ENCODE measurements at places on chromosomes 16 and 17.

- no peak for DNase-seq
- H3K4me1 ChIP-seq = peaks cover 4% of the 10 kb centered on the region
- H3K27ac ChIP-seq = no peak overlapping the region
- H3K4me3 ChIP-seq = no peak overlapping the region
Measured at GRCh38 chr17:1577583-1578013, 15.0 kb upstream of the PITPNA start.

DNA sequence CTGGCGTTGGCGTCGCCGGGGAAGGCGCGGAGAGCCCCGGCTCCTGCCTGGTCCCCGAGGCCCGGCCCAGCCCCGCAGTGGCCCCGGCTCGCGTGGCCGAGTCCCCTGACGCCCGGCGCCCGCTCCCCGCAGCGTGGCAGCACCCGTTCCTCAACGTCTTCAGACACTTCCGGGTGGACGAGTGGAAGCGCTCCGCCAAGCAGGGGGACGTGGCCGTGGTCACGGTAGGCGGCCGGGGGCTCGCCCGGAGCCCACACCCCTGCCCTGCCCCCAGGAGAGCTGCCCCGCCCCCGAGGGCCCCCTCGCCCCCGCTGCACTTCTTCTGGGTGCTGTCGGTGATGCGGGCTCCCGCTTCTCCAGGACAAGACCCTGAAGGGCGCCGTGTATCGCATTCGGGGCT is 466 bp downstream of the WDR90 start:
- no peak for DNase-seq
- no peaks in the 10 kb centered on the region for H3K36me3 ChIP-seq
- peaks cover 2% of the 10 kb centered on the region for H3K4me1 ChIP-seq
- H3K27me3 ChIP-seq = no peaks in the 10 kb centered on the region
- no peak overlapping the region for H3K27ac ChIP-seq
- peak overlapping the region; percentile 61 for H3K4me3 ChIP-seq

DNA sequence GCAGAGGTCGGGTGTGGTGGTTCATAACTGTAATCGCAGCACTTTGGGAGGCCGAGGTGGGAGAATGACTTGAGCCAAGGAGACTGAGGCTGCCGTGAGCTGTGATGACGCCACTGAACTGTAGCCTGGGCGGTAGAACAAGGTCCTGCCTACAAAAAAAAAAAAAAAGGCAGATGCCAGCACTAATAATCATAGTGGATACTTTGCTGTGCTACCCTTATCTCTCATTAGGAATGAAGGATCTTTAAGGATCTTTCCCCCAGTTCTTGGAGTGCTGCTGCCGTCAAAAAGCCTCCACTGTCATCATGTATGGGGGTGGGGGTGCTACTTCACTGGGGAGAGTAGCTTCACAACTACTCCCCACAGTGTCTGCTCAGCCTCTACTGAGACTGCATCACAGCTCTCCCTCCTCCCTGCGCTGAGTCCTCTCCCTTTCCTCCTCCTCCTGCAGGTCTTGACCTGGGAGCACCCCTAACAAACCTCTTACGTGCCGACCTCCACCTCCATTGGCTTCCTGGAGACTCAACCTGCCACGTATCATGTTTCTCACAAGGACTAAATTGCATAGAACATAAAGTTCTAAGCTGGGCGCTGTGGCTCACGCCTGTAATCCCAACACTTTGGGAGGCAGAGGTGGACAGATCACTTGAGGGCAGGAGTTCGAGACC is 24.4 kb upstream of the ST6GALNAC1 start:
- no peak overlapping the region for H3K27ac ChIP-seq
- H3K4me1 ChIP-seq = peaks cover 2% of the 10 kb centered on the region
- no peak overlapping the region for H3K4me3 ChIP-seq
- H3K27me3 ChIP-seq = no peaks in the 10 kb centered on the region
- H3K36me3 ChIP-seq = no peaks in the 10 kb centered on the region
- no peak for DNase-seq

DNA sequence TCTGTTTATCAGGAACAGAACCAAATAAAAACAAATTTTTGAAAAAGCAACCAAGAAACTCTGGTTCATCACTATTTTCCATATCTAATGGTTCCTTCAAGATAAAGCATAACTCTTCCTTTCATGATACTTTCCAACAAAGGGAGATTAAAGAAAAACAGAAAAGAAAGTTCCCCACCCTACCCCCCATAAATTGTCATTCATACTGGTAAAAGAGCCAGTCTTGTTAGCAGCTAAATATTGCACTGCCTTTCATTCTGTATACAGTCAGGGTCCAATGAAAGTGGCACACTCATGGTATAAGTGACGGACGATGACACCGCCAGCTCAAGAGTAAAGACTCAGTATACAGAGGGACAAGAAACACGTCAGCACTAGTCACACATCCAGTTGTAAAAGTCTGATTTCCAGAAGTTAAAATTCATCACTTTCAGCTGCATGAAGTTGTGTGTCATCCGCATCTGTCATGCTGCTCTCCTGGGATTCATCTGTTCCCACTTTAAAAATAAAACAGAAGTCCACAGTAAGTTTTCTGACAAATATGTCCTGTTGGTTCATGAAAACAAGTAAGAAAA is 68.5 kb downstream of the CDC27 start:
- H3K27ac ChIP-seq = no peak overlapping the region
- 0 out of 2 replicates have a peak, but pooled peaks cover 2% of the 10 kb centered on the region for H3K4me1 ChIP-seq
- no peak for DNase-seq
- no peaks in the 10 kb centered on the region for H3K27me3 ChIP-seq
- no peak overlapping the region for H3K4me3 ChIP-seq

DNA sequence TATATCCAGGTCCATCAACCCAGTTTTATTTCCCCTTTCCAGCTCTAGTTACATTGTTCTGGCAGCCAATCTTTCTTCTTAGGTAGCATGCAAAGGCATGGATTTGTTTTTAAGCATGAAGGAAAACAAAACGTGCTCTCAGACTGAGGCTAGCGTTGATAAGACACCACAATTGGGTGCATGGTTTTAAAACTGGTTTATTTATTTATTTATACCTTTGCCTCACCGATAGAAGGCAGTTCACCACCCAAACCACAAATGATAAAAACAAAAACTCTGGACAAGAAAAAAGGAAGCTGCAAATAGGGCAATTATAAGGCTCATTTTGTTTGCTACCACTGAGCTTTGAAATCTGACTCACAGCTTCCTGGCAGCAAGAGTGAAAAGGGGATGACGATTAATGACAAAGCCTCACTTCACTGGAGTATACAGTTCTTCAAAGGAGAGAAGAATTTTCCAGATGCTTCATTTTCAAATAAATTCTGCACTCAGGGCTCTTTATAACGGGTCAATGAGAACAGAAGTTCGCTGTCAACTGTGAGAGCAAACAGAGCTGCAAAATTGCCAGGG is 278.4 kb upstream of the IRX5 start:
- DNase-seq = no peak
- no peak overlapping the region for H3K4me3 ChIP-seq
- H3K27me3 ChIP-seq = peaks cover 26% of the 10 kb centered on the region
- no peak overlapping the region for H3K27ac ChIP-seq
- peaks cover 9% of the 10 kb centered on the region for H3K4me1 ChIP-seq
- no peaks in the 10 kb centered on the region for H3K36me3 ChIP-seq

DNA sequence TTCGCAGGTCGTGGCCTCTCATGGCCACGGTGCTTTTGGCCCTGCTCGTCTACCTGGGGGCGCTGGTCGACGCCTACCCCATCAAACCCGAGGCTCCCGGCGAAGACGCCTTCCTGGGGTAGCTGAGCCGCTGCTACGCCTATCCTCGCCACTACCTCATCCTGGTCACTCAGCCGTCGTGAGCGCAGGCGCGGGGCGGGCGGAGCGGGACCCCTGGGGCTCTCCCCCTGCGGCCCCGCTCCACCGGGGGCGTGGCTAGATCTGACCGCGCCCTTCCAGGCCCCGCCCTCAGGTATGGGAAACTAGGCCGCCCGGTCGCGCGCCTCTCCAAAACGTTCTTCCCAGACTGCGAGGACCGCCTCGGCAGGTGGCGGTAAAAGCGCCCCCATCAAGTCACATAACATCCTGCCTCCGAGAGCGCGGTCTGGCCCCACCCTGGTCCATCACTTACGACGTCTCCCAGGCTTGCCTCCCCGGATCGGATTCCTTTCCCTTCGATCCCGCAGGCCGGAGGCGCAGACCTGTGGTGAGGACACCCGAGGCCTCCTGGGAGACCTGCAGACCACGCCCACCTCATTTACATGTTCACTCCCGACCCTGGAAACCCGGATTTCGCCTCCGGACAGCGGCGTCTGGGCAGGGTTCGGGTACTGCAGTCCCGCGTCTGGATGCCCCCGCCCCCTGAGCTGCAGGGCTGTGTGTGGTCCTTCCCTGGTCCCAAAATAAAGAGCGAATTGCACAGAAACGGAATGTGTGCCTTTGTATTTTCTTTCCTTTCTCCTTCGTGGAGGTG is 91.5 kb upstream of the TMEM97 start:
- peak overlapping the region; percentile 60 for H3K4me3 ChIP-seq
- peaks cover 6% of the 10 kb centered on the region for H3K4me1 ChIP-seq

DNA sequence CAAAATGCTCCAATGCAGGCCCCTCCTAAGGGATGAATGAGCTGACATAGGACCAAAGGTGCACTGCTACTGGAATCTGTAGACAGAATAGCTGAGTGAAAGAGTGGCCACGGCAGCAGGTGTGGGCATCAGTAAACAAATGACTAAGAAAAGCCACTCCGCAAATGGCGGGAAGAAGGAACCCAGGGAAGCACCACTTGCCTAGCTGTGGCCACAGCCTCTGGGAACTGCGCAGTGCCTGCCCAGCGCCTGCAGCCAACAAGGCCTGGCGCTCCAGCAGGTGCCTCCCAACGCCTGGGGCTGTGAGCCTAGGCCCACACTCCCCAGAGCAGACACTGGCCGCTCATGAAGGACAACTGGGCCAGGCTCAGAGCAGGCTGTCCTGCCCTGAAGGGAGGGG is 11.8 kb downstream of the PEMT start:
- no peak overlapping the region for H3K4me3 ChIP-seq
- H3K27ac ChIP-seq = no peak overlapping the region
- 0 out of 2 replicates have a peak, but pooled peaks cover 2% of the 10 kb centered on the region for H3K36me3 ChIP-seq
- no peaks in the 10 kb centered on the region for H3K4me1 ChIP-seq
- H3K27me3 ChIP-seq = no peaks in the 10 kb centered on the region

GRCh38 chr17:3924512-3925350 is 8.5 kb upstream of the P2RX1 start:
- H3K27ac ChIP-seq = no peak overlapping the region
- no peaks in the 10 kb centered on the region for H3K4me1 ChIP-seq
- DNase-seq = no peak
- H3K27me3 ChIP-seq = no peaks in the 10 kb centered on the region
- H3K36me3 ChIP-seq = no peaks in the 10 kb centered on the region

- no peak overlapping the region for H3K27ac ChIP-seq
- H3K4me1 ChIP-seq = 0 out of 2 replicates have a peak, but pooled peaks cover 2% of the 10 kb centered on the region
- 0 out of 2 replicates have a peak, but pooled peaks cover 7% of the 10 kb centered on the region for H3K36me3 ChIP-seq
Measured at GRCh38 chr17:36602030-36602748, 806 bp downstream of the MRM1 start.

- H3K4me3 ChIP-seq = no peak overlapping the region
- no peaks in the 10 kb centered on the region for H3K36me3 ChIP-seq
- DNase-seq = no peak
- H3K27me3 ChIP-seq = no peaks in the 10 kb centered on the region
Measured at GRCh38 chr16:9075299-9076071, 16.0 kb upstream of the HAPSTR1 start.

- H3K27me3 ChIP-seq = no peaks in the 10 kb centered on the region
- no peak overlapping the region for H3K4me3 ChIP-seq
- H3K4me1 ChIP-seq = no peaks in the 10 kb centered on the region
- peaks cover 16% of the 10 kb centered on the region for H3K36me3 ChIP-seq
- no peak overlapping the region for H3K27ac ChIP-seq
- no peak for DNase-seq
Measured at GRCh38 chr16:66740533-66740932, 10.9 kb downstream of the DYNC1LI2 start.

DNA sequence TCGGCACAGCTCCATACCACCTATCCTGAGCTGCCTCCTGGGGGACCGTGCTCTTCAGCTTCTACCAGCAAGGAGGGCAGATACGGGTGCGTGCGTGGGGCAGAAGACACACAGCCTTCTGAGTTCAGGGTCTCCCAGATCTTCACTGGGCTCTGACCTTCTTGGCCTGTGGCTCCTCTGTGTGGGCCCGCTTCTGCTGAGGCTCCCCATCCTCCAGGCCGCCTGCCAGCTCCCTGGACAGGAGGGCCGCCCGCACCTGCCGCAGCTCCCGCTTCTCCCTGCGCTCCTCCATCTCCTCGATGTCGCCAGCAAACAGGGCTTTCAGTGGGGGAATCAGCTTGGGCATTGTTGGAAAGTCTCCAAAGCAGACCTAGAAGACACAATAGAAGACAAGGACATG is 25.2 kb downstream of the ELAC2 start:
- no peak for DNase-seq
- H3K27ac ChIP-seq = no peak overlapping the region
- no peaks in the 10 kb centered on the region for H3K27me3 ChIP-seq
- peaks cover 54% of the 10 kb centered on the region for H3K36me3 ChIP-seq

DNA sequence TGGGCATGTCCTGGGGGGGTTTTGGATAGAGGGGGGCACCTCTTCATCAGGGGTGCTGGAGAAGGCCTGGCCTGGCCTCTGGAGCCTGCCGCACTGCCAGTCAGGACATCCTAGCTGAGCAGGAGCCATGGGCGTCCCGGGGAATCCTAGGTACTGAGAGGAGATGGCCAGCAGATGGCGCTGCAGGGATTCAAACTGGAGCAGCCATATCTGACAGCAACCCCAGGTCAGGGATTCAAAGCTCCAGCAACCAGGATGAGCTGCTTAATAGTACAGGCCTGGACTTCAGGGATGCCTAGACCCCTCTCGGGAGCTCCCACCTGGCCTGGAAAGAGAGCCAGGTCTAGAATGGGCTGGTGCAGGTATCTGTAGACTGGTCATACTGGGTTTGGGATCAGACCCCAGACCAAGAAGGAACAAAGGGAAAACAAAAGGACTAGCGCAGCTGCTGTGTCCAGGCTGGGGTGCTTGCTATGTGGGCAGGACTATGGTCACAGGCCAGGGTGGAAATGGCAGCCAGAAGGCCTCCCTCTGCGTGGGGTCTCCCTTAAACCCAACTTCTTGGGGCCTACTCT is 306.9 kb upstream of the RBFOX1 start:
- H3K36me3 ChIP-seq = no peaks in the 10 kb centered on the region
- H3K27ac ChIP-seq = no peak overlapping the region
- peak; percentile 27 for DNase-seq
- H3K4me1 ChIP-seq = no peaks in the 10 kb centered on the region
- no peaks in the 10 kb centered on the region for H3K27me3 ChIP-seq

GRCh38 chr17:67157732-67158639 is 87.0 kb downstream of the HELZ start:
- H3K36me3 ChIP-seq = peaks cover 2% of the 10 kb centered on the region
- H3K4me1 ChIP-seq = no peaks in the 10 kb centered on the region
- H3K27me3 ChIP-seq = no peaks in the 10 kb centered on the region

DNA sequence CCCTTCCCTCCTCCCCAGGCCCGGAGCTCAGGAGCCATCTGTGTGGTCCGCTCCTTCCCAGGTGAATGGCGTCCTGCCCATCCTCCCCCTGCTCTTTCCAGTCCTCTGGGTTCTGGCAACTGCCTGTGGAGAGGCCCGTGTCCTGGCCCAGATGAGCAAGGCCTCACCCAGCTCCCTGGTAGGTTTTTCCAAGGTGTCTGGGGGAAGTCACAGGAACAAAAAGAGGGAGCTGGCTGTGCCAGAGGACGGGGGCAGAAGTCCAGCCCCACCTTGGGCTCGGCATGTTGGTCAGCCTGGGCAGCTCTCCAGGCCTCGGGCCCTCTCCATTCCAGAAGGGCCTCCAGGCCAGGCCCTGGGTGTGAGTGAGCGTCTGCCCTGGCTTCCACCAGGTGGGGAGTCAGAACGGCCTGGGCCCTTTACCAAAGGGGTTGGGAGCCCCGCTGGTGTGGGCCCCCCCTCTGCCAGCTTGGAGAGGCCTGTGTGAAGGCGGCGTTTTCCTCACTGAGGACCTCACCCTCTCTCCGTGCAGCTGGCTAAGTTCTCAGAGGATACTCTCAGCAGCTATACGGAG is 25.1 kb downstream of the CASKIN2 start:
- no peak overlapping the region for H3K27ac ChIP-seq
- no peak overlapping the region for H3K4me3 ChIP-seq
- no peaks in the 10 kb centered on the region for H3K4me1 ChIP-seq
